ENCODE measurements at places on chromosomes 7 and 10. TPM values are rescaled to one million over a fixed set of nuclear protein-coding genes. Genes with fewer than 3 reads are reported as not detected.

Gene PTEN
- total RNA-seq, result 76.2 TPM

Gene HYAL4
- under 0.01 TPM for total RNA-seq

Gene A1CF
- not detected for total RNA-seq

Gene GARS1
- total RNA-seq, result 41.2 TPM

Gene AGR2
- 3.1 TPM for total RNA-seq

Gene RNLS
- total RNA-seq, result 4.7 TPM

Gene CYP3A7
- 0.52 TPM for total RNA-seq

Gene FANK1
- not detected for total RNA-seq

Gene LRRD1
- total RNA-seq, result 0.52 TPM

Gene NANOS1
- total RNA-seq, result 2.6 TPM

Gene PALD1
- 15.7 TPM for total RNA-seq

Gene AFAP1L2
- 24.0 TPM for total RNA-seq

Gene PGAM2
- 618 TPM for total RNA-seq

Gene HABP2
- under 0.01 TPM for total RNA-seq

Gene SPDYE9
- not detected for total RNA-seq

Gene HOXA11
- 2.1 TPM for total RNA-seq

Gene TRPV5
- not detected for total RNA-seq

Gene SLC29A3
- 1.0 TPM for total RNA-seq

Gene NCAPG2
- total RNA-seq, result 9.4 TPM

Gene DMBT1
- not detected for total RNA-seq

Gene NODAL
- not detected for total RNA-seq

Gene C10orf67
- under 0.01 TPM for total RNA-seq

Gene STOX1
- 3.7 TPM for total RNA-seq

Gene VAX1
- not detected for total RNA-seq

Gene ESYT2
- total RNA-seq, result 38.1 TPM

Gene TWIST1
- total RNA-seq, result 12.0 TPM

Gene TFPI2
- 1.0 TPM for total RNA-seq

Gene PIP
- not detected for total RNA-seq

Gene ITIH5
- 37.1 TPM for total RNA-seq

Gene GATA3
- total RNA-seq, result 0.52 TPM

Data from skeletal muscle tissue (tissue), 5 donors.